Common myeloid progenitor, CD34-positive (primary cell): ENCODE measurements at places on chromosomes 11 and 22.
A peak's percentile ranks its signal among the peaks of the same experiment; 100 is the strongest.

DNA sequence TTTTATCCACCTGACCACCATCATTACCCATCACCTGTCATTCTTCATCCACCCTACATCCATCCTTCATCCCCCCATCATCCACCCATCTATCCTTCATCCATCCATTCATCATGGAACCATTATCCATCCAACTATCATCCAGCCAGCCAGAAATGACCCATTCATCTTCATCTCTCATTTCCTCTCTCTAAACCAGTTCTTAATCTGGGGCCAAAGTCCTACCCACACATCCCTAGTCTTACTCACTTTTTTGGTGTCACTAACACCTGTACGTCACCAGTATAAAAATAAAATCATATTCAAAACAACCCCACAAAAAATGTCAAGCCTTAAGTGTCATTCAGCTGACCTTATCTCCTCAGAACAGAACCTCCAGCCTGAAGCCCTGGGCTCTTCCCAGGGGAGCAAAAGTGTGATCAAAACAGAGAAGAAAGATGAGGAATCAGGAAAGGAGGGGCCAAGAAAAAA, 12.3 kb downstream of the SPI1 start:
- DNase-seq, result no peak

GRCh38 chr11:59822989-59823566, 12.5 kb upstream of the MRPL16 start:
- peak; percentile 84 for DNase-seq

- DNase-seq, result no peak
These were observed 42.0 kb upstream of the CARS1 start for GRCh38 chr11:3099178-3099577.

DNA sequence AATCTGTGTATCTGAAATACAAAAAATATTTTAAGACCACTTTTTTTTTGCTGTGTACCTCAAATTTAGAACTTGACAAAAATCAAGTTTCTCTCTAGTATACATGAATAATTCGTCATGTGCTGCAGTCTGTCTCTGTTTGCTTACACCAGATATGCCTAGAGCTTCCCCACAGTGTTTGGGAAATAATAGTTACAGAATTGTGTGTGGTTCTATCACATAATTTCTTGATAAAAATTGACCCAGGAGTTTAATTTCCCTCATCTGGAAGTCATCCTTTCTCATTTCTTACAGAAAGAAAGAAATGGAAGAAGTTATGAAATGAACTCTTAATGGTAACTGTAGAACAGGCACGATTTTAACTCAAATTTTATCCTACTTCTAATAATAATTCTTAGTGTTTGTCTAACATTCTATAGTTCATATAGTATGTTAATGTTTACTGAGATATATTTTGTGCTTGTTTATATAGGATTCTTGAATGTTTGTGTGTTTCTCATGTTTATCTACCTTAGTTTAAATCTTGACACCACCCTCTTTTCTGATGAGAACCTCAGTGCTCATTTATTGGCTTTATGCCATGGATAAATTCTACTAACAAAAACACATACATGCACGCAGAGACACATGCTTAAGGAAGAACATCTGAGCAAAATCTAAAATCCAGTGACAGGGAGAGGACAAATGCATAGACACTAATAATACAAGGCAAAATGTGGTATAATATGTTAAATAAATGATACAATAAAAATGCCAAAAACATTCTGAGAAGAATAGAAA, 61.4 kb upstream of the CTSC start:
- DNase-seq, result no peak

DNA sequence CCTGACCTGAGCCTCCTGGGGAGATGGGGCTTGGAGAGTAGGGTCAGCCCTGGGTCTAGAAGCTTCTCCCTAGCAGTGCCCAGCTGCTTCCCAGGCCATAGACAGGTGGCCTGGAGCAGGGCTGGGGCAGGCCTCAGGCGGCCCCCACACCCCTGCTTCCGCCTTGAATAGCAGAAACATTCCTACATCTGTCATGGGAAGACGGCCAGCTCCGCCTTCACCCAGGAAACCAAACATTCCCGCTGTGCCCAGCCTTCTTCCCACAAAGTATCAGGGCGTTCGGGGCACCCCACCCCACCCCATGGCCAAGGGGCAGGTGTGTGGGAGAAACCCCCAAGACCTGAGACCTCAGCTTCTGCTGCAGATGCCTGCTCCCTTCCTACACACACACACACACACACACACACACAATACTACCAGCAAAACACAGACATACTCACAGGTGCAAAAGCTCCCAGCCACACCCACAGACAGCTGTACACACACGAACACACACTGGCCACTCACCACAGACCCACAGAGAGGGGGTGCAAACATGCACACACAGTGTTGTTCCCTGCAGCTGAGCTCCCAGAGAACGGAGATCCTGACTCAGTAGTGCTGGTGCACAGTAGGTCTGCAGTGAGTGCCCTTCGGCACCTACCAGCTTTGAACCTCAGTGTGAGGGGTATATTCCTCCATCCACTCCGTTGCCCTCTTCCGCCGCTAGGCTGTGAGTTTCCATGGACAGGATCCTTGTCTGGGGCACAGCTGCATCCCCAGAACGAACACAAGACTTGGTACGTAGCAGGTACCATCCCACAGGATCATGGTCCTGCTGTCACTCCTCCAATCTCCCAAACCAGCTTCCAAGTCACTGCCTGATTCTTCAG, 37.4 kb downstream of the PDGFB start:
- no peak for DNase-seq

DNA sequence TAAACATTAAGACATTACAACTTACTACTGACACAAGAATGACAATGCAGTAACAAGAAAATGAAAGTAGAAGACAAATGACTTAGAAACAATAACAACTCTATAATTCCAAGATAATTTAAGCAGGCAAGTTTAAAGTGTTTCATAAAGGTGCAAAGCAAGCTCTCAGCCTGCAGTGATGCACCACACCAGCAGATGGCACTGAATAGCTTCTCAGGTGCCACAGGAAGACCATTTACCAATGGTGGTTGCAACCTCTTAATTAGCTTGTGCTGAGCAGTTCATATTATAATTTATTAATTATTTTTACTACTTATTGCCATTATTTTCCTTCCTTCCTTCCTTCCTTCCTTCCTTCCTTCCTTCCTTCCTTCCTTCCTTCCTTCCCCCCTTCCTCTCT, 60.6 kb downstream of the NXPE2 start:
- DNase-seq, result peak; percentile 58

- no peak for DNase-seq
These were observed 3.4 kb downstream of the YPEL4 start for GRCh38 chr11:57646194-57646798.

DNA sequence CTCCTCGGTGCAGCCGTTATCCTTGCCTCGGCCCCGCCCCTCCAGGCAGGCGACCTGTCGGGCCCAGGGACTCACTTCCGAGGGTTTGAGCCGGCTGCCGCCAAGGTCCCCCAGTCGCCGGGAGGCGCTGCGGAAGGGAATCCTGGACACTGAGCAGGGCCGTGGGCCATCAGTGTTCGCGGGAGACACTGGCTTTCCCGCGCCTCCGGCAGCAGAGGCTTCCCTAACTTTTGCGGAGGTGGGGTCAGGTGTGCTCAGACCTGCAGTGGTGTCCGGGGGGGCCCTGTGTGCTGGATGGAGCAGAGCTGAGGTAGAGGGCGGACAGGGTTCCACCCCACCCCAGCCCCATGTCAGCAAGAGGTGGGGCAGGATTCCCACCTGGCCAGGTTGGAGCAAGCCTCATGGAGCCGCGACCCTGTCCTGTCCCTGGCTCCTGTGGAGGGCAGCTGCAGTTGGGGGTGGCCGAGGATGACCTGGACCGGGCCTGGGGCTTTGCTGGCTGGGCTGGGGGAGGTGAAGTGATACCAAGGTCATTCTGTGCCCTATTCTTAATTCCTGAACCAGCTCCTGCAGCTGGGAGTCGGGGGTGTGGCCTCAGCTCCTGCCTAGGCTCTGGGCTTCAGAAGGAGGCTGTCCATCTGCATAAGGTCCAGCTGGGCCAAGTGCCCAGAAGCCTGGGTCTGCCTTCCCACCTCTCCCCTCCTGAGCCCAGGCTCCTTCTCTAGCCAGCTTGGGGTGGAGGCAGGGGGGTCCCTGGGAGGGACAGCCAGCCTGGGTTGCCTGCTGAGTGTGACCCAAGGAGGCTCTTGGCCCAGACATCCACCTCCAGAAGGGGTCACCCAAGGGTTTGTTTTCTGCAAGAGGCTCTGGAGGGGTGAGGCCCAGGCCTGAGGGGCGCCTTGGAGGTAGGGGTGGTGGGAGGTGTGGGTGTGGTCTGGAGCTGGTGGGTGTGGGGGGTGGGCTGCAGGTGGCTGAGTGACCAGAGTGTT, 8.4 kb downstream of the TSPAN4 start:
- no peak for DNase-seq

GRCh38 chr22:27597703-27598444, 203.7 kb downstream of the MN1 start:
- DNase-seq, result no peak

DNA sequence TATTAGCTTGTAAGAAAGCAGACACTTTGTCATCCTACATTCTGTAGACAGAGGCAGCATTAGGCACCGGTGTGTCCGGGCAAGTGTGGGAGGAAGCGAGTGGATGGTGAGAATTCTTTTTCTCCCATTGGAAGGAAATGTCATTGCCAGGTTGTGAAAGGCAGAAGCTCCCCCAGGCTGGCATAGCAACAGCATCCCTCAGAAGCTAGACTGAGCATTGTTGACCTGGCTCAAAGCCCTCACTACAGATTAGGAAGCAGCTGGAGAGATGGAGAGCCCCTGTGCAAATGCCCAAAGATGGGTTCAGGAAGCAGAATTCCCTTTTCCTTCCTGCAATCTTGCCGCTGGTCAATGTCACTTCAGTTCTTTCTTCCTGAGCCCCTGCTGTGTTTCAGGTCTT, 1299.3 kb downstream of the TBC1D22A start:
- no peak for DNase-seq

DNA sequence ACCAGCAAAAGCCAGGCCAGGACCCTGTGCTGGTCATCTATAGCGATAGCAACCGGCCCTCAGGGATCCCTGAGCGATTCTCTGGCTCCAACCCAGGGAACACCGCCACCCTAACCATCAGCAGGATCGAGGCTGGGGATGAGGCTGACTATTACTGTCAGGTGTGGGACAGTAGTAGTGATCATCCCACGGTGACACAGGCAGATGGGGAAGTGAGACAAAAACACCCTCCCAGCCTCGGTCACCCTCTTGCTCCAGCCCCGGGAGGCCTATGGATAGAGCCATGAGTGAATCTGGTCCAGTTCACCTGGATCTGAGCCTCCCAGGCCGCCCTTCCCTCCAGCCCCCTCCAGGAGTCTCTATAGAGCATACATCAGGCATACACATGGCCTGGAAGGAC, 115.2 kb upstream of the IGLL5 start:
- DNase-seq, result no peak

- DNase-seq, result no peak
These were observed 126.9 kb downstream of the ARHGAP8 start for GRCh38 chr22:44879301-44879680.

DNA sequence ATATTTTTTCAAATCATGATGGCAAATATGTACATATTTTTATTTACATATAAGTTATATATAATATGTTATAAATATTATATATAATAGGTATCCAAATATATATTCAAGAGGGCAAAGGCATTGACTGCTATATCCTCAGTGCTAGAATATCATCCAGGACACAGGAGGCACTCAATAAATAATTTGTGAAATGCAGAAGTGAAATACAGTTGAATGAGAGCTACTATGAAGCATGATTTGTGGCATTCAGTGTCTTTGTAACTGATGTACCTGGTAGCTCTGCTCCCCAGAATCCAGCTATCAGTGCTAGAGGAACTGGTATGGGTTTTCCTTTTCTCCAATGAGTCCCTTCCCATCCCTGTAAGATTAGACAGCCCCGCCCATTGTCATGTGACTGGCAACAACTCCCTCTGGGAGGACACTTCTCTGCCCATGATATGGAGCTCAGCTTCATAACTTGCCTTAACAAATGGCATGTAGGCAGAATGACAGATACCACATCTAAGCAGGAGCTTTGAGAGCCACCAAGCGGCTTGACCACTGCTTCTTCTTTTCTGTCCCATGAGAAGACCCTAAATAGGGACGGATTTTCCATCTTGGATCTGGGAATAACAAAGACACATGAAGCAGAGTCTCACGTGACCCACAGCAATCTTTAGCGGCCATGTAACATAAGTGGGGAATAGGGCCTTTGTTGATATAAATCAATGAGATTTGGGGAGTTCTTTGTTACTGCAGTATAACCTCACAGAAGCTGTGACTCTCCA, 10.2 kb upstream of the CD82 start:
- DNase-seq, result no peak

- DNase-seq, result no peak
These were observed 37.9 kb downstream of the TMPRSS5 start for GRCh38 chr11:113668255-113668654.

GRCh38 chr22:29737251-29738117, 17.7 kb downstream of the CABP7 start:
- DNase-seq, result no peak

GRCh38 chr11:93570759-93571413, 27.7 kb upstream of the SMCO4 start:
- no peak for DNase-seq

GRCh38 chr11:118838905-118839553, 44.7 kb upstream of the CXCR5 start:
- DNase-seq, result no peak

- peak; percentile 84 for DNase-seq
These were observed 90.3 kb upstream of the PITPNB start for GRCh38 chr22:28009272-28009827.

GRCh38 chr11:74579577-74580270, 12.7 kb upstream of the POLD3 start:
- DNase-seq, result no peak
